ENCODE measurements at places on chromosomes 5 and 9.

- no peak overlapping the region for H3K27ac ChIP-seq
- H3K4me3 ChIP-seq: no peak overlapping the region
- no peaks in the 10 kb centered on the region for H3K27me3 ChIP-seq
- DNase-seq: no peak
- H3K4me1 ChIP-seq: no peaks in the 10 kb centered on the region
Measured at GRCh38 chr5:129367883-129368282, 92.2 kb upstream of the ADAMTS19 start.

- no peaks in the 10 kb centered on the region for H3K36me3 ChIP-seq
- H3K27ac ChIP-seq: peak within 1 kb of the TSS; percentile 26
- H3K4me3 ChIP-seq: peak within 1 kb of the TSS; percentile 82
- DNase-seq: peak; percentile 67
Measured at GRCh38 chr5:95620030-95620869, at the start of gene GPR150. Gene GPR150 (plus strand): TSS chr5:95620087. CDS start chr5:95620276, 189 bp downstream.

DNA sequence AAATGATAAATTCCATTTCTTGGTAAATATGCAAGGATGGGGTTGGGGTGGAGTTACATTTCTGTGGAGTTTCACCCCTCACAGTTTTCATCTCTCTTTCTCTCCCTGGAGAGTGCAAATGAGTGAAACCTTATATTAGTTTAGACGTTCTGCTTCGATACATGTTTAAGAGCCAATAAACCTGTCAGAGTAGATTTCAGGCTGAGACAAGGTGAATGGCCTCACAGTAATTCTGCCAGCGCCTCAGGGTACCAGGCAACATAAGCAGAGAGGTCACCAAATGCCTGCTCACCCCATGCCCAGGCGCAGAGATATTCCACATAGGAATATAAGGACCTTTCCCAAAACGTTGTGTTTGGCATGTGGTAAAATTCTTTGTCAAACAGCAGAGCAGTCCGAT lies 154.9 kb upstream of the VLDLR start:
- no peak for DNase-seq
- H3K27me3 ChIP-seq: peaks cover 5% of the 10 kb centered on the region
- H3K27ac ChIP-seq: no peak overlapping the region
- no peaks in the 10 kb centered on the region for H3K36me3 ChIP-seq
- no peak overlapping the region for H3K4me3 ChIP-seq

GRCh38 chr9:120646948-120647347 lies 67.0 kb upstream of the CDK5RAP2 start:
- H3K36me3 ChIP-seq: peaks cover 10% of the 10 kb centered on the region
- H3K4me1 ChIP-seq: no peaks in the 10 kb centered on the region
- H3K27ac ChIP-seq: no peak overlapping the region
- DNase-seq: no peak
- H3K27me3 ChIP-seq: no peaks in the 10 kb centered on the region

- H3K4me3 ChIP-seq: no peak overlapping the region
- DNase-seq: no peak
- H3K4me1 ChIP-seq: no peaks in the 10 kb centered on the region
- no peak overlapping the region for H3K27ac ChIP-seq
- no peaks in the 10 kb centered on the region for H3K36me3 ChIP-seq
Measured at GRCh38 chr9:109830545-109830944, 50.5 kb downstream of the PALM2AKAP2 start.

GRCh38 chr9:95953986-95954385 lies 78.5 kb downstream of the ERCC6L2 start:
- H3K36me3 ChIP-seq: peaks cover 83% of the 10 kb centered on the region
- H3K27me3 ChIP-seq: no peaks in the 10 kb centered on the region
- no peak for DNase-seq
- H3K4me3 ChIP-seq: no peak overlapping the region

- DNase-seq: no peak
- H3K36me3 ChIP-seq: peaks cover 77% of the 10 kb centered on the region
- no peaks in the 10 kb centered on the region for H3K27me3 ChIP-seq
- peaks cover 4% of the 10 kb centered on the region for H3K4me1 ChIP-seq
- no peak overlapping the region for H3K4me3 ChIP-seq
Measured at GRCh38 chr5:169997798-169998197, 17.5 kb upstream of the INSYN2B start.

DNA sequence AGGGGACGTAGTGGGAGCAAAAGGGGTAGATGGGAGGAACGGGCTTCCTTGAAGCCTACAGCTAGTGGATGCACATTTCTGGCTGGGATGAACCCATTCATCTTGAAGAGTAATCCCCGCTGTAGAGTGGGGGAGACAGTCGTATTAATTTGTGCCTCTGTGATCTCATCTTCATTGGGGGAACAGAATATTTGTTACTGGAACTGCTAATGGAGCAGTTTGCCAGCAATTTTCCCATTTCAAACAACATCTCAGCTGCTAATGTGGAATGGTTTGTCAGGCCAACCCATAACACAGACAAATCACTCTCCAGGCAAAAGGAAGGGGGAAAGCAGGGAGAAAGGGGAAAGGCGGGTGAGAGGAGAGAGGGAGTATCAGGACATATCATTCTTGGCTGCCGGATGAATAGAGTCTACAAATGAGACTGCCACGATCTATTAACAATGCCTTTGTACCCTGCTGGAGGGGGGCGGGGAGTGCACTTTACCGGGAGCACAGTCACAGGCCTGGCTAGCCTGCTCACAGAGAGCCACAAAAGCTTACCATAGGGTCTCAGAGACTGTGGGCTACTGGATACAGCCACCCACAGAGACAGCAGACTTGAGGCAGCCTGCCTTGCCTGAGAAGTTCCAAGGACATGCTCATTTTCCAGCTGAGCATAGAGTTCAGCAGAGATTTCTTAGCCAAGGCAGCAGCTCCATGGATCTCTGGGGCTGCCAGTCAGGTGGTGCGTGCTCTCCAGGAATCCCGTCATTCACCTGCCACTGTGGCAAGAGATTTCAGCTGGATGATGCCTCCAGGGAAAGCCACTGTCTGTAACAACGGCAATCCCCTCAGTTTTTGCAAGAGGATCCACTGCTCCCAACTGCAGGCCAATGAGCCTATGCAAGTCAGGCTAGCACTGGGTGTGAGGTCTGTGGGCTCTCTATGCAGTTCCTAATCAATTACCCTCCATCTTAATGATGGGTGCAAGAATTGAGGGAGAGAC lies 217.7 kb upstream of the PANK3 start:
- H3K4me1 ChIP-seq: no peaks in the 10 kb centered on the region
- no peak overlapping the region for H3K4me3 ChIP-seq
- peaks cover 5% of the 10 kb centered on the region for H3K27me3 ChIP-seq
- no peak for DNase-seq
- no peaks in the 10 kb centered on the region for H3K36me3 ChIP-seq

DNA sequence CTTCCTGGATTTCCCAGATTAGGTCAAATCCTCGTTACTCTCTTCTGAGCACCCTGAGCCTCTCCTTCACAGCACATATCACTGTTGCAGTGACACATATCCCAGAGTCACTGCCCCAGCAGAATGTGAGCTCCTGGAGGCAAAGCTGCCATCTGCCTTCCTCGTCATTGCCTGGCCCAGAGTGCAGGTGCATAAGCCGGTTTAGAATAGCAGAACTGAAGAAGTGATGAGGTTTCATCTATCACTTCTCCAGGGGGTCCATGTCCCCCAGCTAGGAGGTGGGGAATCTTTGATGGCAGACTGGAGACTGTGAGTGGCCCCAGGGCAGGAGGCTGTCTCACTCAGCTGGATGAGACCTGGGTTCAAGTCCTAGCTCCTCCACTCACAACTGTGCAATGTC lies 25.8 kb downstream of the NIPAL4 start:
- H3K4me3 ChIP-seq: peak overlapping the region; percentile 70
- DNase-seq: no peak
- peaks cover 66% of the 10 kb centered on the region for H3K36me3 ChIP-seq
- peak overlapping the region; percentile 97 for H3K27ac ChIP-seq
- peaks cover 70% of the 10 kb centered on the region for H3K4me1 ChIP-seq

DNA sequence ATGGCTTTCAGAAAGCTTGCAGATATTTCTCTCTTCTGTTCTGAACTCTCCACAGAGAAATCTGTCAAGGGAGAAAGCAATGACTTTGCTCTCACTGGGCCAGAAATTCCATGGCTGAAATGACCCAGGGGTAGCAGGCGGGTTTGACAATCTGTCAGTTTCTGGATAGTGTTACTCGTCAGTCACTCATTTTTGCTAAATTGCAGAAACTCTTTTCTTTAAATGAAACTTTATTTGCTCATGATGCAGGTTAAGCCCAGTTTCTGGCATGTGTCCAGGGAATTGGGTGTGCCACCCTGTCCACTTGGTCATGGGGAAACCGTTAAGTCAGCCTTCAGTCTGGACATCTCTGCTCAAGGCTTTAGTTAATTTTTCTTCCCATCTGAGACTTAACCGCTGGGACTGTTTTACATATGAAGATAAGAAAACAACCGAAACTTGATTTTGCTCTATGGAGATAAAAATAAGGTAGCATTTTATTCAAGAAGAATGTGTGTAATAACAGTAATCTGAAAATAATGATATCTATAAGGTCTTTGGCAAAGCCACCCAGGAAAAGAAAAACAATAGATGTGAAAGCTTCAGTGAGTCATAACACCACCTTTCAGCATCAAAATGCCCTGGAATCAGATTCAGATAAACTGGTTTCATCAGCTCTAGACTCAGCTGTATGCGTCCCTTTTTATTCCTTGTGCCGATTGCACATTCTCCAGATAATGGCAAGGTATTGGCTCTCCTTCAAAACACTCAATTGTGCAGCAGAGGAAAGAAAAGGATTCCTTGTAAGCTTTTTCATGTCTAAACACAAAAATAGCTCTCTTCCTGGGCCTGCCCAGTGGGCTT lies 308.3 kb downstream of the ZSWIM6 start:
- no peak overlapping the region for H3K27ac ChIP-seq
- peaks cover 3% of the 10 kb centered on the region for H3K27me3 ChIP-seq
- no peak for DNase-seq

- peaks cover 41% of the 10 kb centered on the region for H3K36me3 ChIP-seq
- H3K27me3 ChIP-seq: no peaks in the 10 kb centered on the region
- peaks cover 86% of the 10 kb centered on the region for H3K4me1 ChIP-seq
- H3K27ac ChIP-seq: peak overlapping the region; percentile 26
- no peak for DNase-seq
- H3K4me3 ChIP-seq: no peak overlapping the region
Measured at GRCh38 chr5:151097061-151097460, 16.2 kb upstream of the TNIP1 start.

DNA sequence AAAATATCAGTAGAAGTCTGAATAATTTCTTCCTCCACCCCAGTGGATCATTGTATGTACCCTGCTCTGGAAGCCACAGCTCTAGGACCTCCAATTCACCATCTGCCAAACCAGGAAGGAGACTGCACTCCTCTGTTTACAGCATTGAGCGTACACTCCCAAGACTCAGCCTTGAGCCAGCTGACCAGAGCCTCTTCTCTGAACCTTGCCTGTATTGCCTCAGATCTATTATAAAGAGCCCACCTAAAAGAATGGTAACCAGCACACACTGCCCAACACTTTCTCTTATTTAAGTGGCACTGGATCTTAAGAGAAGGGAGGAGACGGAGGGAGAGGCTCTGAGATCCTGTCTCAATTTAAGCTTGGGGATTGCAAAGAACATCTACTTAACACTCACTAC lies 217.8 kb upstream of the RASEF start:
- no peak overlapping the region for H3K27ac ChIP-seq
- peaks cover 6% of the 10 kb centered on the region for H3K4me1 ChIP-seq
- peaks cover 4% of the 10 kb centered on the region for H3K36me3 ChIP-seq
- H3K4me3 ChIP-seq: no peak overlapping the region
- DNase-seq: no peak

DNA sequence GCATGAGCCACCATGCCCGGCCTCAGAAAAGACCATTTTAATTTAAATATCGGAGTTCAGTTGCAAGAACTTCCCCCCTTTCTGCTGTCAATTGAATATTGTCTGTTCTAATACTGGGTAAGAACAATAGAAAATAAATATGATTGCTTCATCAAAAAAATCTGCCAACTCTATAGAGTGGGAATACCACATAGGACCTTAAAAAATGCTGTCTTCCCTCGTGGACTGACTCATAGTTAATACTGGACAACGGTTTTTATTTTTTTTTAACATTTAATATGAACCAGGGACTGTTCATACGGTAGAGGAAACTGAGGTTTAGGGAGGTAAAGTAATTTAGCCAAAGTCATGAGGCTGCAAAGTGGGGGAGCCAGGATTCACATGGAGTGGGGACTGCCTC lies 9.7 kb downstream of the ZNF462 start:
- no peaks in the 10 kb centered on the region for H3K4me1 ChIP-seq
- H3K27ac ChIP-seq: no peak overlapping the region
- no peak overlapping the region for H3K4me3 ChIP-seq

DNA sequence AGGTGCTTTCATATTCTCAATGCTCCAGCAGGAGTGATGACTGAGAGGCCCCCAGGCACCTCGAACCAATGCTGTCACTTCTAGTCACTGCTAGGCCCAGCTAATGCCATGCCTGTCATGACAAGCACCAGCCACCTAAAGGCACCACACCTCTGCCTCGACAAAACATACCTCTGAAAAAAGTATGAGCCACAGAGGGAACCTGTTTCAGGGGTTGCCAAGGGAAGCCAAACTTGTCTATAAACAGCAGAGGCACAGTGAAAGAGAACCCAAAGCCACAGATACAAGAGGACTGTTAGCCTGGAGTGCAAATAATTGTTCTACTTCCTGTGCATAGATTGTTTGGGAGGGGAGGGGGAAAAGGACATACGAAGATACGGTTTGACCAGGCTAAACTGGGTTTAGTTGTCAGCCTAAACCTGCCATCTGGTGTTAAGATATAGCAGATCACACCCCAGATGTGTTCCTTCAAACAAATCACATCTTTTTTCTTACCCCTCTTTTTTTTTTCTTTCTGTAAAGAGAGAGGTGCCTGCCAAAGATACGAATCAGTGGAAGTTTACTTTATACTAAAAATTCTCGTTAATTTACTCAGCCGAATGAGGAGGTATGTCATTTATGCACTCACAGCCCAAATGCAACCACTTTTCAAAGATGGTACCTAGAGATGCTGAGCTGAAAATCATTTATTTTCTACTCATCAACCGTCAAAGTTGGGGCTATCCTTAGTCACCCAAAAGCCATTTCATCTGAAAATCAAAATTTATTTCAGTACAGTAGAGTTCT lies 45.7 kb downstream of the BNC2 start:
- peaks cover 25% of the 10 kb centered on the region for H3K27me3 ChIP-seq
- no peaks in the 10 kb centered on the region for H3K4me1 ChIP-seq
- DNase-seq: no peak
- no peak overlapping the region for H3K27ac ChIP-seq

DNA sequence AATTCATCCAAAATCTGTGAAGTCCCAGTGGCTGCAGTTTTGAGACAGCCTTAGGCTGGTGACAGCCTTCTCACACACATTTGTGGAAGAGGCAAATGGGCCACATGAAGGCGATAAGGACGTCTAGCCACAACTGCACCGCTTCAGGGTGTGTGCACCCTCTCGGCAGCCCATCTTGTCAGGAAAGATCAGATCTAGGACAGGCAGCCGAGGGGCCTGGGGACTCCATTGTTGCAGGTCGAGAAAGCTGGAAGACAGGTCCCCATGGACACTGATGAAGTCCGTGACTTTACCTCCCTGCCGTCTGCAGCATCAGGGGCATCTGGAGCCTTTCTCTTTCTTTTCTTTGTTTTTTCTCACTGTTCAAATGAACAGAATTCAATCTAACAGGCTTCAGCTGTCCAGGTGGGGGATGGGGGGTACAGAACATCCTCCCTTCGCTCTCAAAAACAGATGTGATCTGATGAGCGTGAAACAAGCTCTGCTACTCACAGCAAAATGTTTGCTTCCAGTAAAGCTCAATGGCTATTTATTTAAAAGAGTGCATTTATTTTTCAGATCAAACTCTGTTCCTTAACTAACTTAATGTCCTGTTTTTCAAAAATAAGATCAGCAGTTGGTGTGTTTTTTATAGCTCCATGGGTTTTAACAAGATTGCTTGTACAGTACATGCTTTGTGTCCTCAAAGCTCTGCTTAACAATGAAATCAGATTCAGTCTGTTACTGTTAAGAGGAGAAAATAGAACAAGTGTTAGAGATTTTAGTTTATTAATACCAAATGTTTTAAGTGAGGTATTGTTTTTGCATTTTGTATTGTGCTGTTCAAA lies 111.8 kb upstream of the OTULINL start:
- no peak for DNase-seq
- no peak overlapping the region for H3K27ac ChIP-seq
- H3K4me3 ChIP-seq: no peak overlapping the region
- H3K27me3 ChIP-seq: no peaks in the 10 kb centered on the region
- peaks cover 17% of the 10 kb centered on the region for H3K36me3 ChIP-seq
